Right atrium auricular region (tissue), 2 donors: ENCODE measurements at places on chromosomes 2 and 18.
A peak's percentile ranks its signal among the peaks of the same experiment; 100 is the strongest.

- peak; percentile 81 for DNase-seq
These were observed 20.8 kb downstream of the DBI start for GRCh38 chr2:119387381-119388129.

- DNase-seq: no peak
These were observed 42.0 kb upstream of the FMNL2 start for GRCh38 chr2:152292991-152293390.

- no peak for DNase-seq
These were observed 48.8 kb downstream of the PTRHD1 start for GRCh38 chr2:24744356-24744755.

DNA sequence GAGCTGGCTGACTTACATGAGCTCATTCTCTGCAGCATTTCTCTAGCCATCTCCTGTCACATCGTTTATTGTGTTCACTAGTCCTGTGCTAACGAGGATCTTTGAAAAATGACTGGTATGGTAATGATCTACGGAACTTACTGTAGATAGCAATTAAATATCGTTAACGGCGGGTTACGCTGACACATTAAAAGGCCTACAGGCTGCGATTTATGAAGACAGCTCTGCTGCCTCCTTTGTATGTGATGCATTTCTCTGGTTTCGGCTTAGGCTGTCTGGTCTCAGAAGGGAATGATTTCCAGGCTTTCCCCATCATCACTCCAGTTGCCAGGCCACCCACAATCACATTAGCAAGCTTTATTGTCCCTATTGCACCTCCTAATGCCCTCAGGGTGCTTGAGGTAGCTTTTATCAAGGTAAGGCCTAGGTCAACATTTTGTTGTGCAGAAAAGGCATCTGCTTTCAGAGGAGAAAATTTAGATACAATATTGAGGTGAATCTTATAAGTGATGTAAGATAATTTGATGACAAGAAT, 284.4 kb downstream of the SOX11 start:
- no peak for DNase-seq

DNA sequence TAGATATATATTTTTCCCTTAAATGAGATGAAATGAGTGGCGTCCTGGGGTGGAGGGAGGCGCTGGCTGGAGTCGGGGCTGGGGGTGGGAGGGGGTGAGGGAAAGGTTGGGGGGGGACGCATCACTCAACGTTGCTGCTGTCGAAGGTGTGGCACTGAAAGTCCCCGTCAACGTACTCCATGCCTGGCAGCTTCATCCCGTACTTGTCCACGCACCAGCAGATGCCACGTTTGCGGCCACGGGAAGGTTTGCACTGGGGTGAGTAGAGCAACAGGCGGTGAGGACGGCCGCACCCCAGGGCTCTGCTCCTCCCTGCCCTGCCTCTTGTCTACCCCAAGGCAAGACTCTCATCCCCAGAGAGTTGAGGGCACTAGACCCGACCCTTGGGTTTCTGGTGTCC, 18.7 kb downstream of the IGFBP5 start:
- no peak for DNase-seq
